ENCODE measurements at places on chromosomes 2 and 18.

- DNase-seq: no peak
These were observed 146.1 kb downstream of the ERBB4 start for GRCh38 chr2:212392544-212392943.

DNA sequence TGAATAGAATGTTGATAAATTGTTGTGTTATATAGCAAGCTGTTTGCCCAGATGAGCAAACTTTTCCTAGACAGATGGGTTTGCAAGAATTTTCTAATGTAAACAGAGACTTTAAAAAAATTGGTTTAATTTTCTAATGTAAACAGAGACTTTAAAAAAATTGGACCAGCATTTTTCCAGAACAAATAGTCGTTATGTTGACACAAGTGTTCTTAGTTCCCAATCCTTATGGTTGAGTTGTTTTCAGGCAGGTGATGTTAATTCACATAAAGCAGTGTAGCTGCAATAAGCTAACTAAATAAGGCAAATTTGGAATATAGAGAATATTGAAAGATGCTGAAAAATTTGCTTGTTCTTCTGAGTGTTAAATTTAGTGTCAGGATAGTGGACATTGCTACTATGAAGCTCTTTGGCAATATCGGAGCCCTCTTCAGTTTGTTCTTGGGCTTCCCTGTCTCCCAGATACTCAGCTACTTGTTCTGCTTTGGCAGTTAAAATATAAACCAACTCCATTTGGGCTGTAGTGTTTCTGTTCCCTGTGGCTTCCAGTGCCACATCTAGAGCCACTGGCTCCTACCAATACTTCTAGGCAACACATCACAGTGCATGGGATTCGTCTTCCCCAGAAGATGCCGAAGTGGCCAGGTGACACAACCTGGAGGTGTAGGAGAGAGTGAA is 105.7 kb downstream of the DYNAP start:
- DNase-seq: no peak

- no peak for DNase-seq
These were observed 15.2 kb downstream of the ACVR2A start for GRCh38 chr2:147860009-147860408.

- no peak for DNase-seq
These were observed 104.8 kb upstream of the TFPI start for GRCh38 chr2:187658952-187659525.

GRCh38 chr2:59567151-59567550 is 986.3 kb downstream of the BCL11A start:
- DNase-seq: no peak

- no peak for DNase-seq
These were observed 1125.0 kb upstream of the CELF4 start for GRCh38 chr18:38690626-38691025.

- DNase-seq: no peak
These were observed 9.4 kb downstream of the INPP4A start for GRCh38 chr2:98454073-98454472.

- DNase-seq: no peak
These were observed 12.5 kb upstream of the LBH start for GRCh38 chr2:30218814-30219213.

GRCh38 chr2:25165992-25166875 is 2.1 kb downstream of the POMC start:
- DNase-seq: no peak

- no peak for DNase-seq
These were observed 43.0 kb upstream of the DSG1 start for GRCh38 chr18:31274931-31275330.

DNA sequence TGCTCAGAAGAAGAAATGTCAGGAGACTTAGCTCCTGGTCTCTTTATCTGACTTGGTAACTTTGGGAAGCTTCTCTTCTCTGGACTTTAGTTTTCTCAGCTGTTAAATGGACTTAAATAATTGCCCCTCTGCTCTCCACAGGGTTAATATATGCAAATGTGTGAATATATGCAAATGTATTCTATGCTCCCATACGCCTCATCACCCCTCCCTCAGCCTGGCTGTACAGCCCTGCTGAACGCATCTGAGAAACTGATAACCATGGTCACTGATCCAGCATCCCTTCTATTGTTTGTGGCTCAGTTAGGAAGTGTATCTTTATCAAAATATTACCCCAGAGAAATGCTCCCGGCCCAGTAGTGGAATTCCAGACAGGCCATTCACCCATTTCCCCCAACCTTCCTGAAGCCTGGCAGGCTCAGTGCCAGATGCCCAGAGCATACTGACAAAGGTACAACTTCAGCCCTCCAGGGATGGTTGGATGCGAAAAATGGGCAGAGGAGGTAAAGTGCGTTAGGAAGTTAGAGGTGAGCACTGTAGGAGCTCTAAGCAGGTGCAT is 103.4 kb downstream of the DYSF start:
- DNase-seq: no peak

DNA sequence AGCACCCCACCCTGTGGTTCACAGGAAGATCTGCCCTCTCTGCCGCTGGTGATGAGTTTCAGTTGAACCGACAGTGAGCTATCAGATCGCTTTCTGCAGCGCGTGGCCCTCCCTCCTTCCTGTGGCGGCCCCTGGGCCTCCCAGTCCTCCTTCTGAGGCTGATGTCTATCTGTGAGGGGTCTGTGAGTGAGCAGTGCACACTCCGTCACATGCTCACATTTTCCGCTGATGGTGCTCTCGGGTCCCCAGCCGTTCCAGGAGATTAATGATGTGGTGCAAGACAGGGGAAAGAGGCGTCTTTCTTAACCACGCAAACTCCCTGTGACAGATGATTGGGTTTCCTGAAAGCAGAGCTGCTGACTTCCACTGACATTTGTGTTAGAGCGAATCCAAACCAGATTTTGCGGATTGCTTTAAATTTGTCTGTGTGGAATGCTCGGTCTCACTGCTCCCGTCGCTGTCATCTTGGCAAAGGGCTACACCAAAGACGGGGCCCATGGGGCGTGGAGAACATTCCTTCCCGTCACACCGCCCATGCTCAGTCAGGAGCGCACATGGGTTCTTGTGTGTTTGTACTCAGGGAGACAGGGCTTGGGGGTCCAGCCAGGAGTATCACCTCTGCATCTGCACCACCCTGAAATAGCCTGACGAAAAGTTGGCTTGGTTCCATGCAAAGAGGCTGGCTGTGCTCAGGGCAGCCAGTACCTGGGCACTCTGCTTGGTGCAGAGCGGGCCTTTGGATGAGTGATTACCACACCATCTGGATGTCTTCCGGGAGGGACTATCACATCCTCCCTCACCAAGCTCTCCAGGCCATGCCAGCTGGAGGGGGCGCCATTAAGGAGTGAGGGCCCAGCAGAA is 154.7 kb upstream of the HS6ST1 start:
- peak; percentile 89 for DNase-seq

Measured in fibroblast of skin of left biceps (primary cell).